H9 (cell line): ENCODE measurements at places on chromosomes 7 and 10.

DNA sequence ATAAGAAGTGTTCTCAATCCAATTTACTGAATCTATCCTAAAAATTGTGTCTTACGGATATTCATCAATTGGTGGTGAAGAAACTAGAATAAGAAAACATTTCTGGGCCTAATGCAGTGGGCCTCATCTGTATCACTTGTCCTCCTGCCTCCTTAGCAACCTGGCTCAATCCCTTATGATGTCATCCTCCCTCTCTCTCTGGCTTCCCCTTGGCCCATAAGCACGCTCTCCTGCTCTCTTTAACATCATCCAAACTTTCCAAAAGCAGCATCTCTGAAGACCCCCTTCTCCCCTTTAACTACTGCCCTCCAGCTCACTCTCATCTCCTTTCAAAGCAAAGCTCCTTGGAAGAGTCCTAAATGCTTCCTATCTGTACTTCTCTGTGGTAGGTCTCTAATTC is 4.7 kb upstream of the STN1 start:
- DNase-seq: no peak

GRCh38 chr7:271266-272107 is 18.5 kb upstream of the FOXL3 start:
- no peak for DNase-seq

- DNase-seq: peak; percentile 49
Observed at GRCh38 chr7:81769891-81770727, at the start of gene HGF. Gene HGF, minus strand, starts transcription at chr7:81770047. Its CDS starts 76 bp downstream, at chr7:81769971.

GRCh38 chr10:6386346-6386745 is 183.6 kb downstream of the PFKFB3 start:
- no peak for DNase-seq

GRCh38 chr7:38102507-38102906 is 75.5 kb upstream of the STARD3NL start:
- no peak for DNase-seq

GRCh38 chr7:154997840-154998370 is 5.0 kb downstream of the PAXIP1 start:
- no peak for DNase-seq

DNA sequence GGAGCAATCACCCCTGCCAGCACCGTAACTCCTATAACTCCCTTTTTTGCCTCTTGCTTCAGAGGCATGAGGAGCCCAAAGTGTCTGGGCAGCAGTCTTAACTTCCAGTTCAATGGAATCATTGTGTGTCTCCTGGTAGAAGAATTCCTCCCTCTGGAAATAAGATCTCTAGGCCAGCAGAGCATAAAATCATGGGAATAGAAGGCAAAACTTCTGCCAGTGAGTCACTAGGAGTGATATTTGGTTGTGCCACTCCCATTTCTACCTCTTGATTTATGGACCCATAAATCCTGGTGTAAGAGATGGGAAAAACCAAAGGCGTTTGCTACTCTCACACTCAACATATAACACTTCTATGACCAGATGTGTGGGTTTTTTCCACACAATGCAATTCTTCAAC is 104.9 kb upstream of the FAM180A start:
- no peak for DNase-seq

GRCh38 chr7:16875861-16876260 is 5.9 kb downstream of the AGR3 start:
- DNase-seq: no peak

- DNase-seq: peak; percentile 41
Observed at GRCh38 chr7:112571852-112572607, 91.2 kb downstream of the LSMEM1 start.

- DNase-seq: no peak
Observed at GRCh38 chr10:43610636-43611035, 4.4 kb downstream of the ZNF485 start.

DNA sequence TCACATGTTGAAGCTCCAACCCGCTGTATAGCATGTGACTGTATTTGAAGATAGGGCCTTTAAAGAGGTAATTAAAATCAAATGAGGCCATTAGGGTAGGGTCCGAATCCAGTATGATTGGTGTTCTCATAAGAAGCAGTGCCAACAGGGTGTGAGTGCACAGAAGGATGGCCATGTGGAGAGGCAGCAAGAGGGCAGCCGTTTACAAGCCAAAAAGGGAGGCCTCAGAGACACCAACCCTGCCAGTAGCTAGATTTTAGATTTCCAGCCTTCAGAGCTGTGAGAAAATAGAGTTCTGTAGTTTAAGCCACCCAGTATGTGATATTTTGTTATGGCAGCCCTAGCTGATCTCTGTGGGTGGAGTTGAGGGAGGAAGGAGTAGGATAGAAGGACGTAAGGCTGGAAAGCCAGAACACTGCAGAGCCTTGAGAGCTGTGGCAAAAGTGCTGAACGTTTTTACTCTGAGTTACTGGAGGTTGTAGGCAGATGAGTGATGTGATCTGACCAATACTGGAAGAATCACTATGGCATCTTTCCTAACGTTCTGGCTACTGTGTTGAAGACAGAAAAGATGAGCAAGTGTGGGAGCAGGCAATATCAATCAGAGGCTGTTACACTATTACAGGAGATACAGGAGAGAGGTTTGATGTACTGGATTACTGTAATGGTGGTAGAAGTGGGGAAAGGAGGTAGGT is 334.9 kb downstream of the ELMO1 start:
- no peak for DNase-seq

- no peak for DNase-seq
Observed at GRCh38 chr10:79131836-79132631, 63.3 kb downstream of the ZMIZ1 start.
